Uterine smooth muscle cell (primary cell): ENCODE measurements at places on chromosomes 3 and 15. TPM values are rescaled to one million over a fixed set of nuclear protein-coding genes. Genes with fewer than 3 reads are reported as not detected.

The FGD5 gene
- total RNA-seq, result 0.11 and 0.37 TPM in 2 replicates

The PLSCR2 gene
- total RNA-seq, result not detected in 2 replicates

The ZMAT3 gene
- total RNA-seq, result 14.3 and 31.7 TPM in 2 replicates

The NIT2 gene
- total RNA-seq, result 14.1 and 23.2 TPM in 2 replicates

The ALDH1A2 gene
- total RNA-seq, result 10.9 and 14.5 TPM in 2 replicates

The NDN gene
- total RNA-seq, result 39.5 and 59.1 TPM in 2 replicates

The ADCY5 gene
- 0.22 and 1.9 TPM in 2 replicates for total RNA-seq

The IL17RB gene
- 0.11 and 0.12 TPM in 2 replicates for total RNA-seq

The IL17RE gene
- total RNA-seq, result 0.62 and 2.0 TPM in 2 replicates

The ZNF662 gene
- total RNA-seq, result 1.9 and 2.4 TPM in 2 replicates

The KNG1 gene
- not detected in 2 replicates for total RNA-seq

The CYP1A1 gene
- total RNA-seq, result 0.12 TPM in 1 of 2 replicates, not detected in the other

The HPS3 gene
- 37.4 and 42.0 TPM in 2 replicates for total RNA-seq

The CFAP100 gene
- not detected in 2 replicates for total RNA-seq

The DMXL2 gene
- 36.0 and 38.9 TPM in 2 replicates for total RNA-seq

The HES1 gene
- total RNA-seq, result 0.87 and 3.8 TPM in 2 replicates

The C3orf33 gene
- total RNA-seq, result 3.8 and 4.4 TPM in 2 replicates

The ACP3 gene
- 11.1 and 27.1 TPM in 2 replicates for total RNA-seq

The CIP2A gene
- total RNA-seq, result 16.5 and 59.1 TPM in 2 replicates
